Left ventricle myocardium superior (tissue), 1 donor: ENCODE measurements at places on chromosomes 3 and 15. TPM values are rescaled to one million over a fixed set of nuclear protein-coding genes. Genes with fewer than 3 reads are reported as not detected.

STX19 gene
- total RNA-seq, result not detected

EDC3 gene
- 16.1 TPM for total RNA-seq

SNTN gene
- total RNA-seq, result not detected

SLC12A1 gene
- not detected for total RNA-seq

P2RY12 gene
- total RNA-seq, result 1.0 TPM

LRTM1 gene
- not detected for total RNA-seq

LDHAL6B gene
- not detected for total RNA-seq

SLC51B gene
- total RNA-seq, result not detected

PCNP gene
- total RNA-seq, result 140 TPM

CEMIP gene
- not detected for total RNA-seq

CCDC54 gene
- total RNA-seq, result not detected

C3orf70 gene
- 1.4 TPM for total RNA-seq

MRAS gene
- 405 TPM for total RNA-seq

FGF12 gene
- total RNA-seq, result 450 TPM

TGM5 gene
- not detected for total RNA-seq

IL20RB gene
- total RNA-seq, result 0.12 TPM

CX3CR1 gene
- total RNA-seq, result 1.7 TPM

SPATA12 gene
- total RNA-seq, result not detected

PLA1A gene
- 1.3 TPM for total RNA-seq

HGD gene
- total RNA-seq, result not detected

TF gene
- 3.3 TPM for total RNA-seq

LRRC34 gene
- total RNA-seq, result 1.6 TPM

CISH gene
- 10.2 TPM for total RNA-seq

PIERCE2 gene
- 7.2 TPM for total RNA-seq

MOBP gene
- not detected for total RNA-seq

KNSTRN gene
- 10.1 TPM for total RNA-seq

LRRC28 gene
- total RNA-seq, result 24.4 TPM

ASB14 gene
- total RNA-seq, result 14.1 TPM

MNS1 gene
- total RNA-seq, result 1.0 TPM

TTLL13 gene
- total RNA-seq, result 0.20 TPM

SEMA5B gene
- total RNA-seq, result 4.2 TPM

NR2F2 gene
- 18.0 TPM for total RNA-seq

GPR15 gene
- total RNA-seq, result not detected

P2RY1 gene
- total RNA-seq, result 11.5 TPM

ZNF501 gene
- total RNA-seq, result 3.5 TPM

ZNF385D gene
- total RNA-seq, result 2.8 TPM

KCNAB1 gene
- 2.4 TPM for total RNA-seq

TMEM108 gene
- total RNA-seq, result 0.52 TPM

WDR53 gene
- 7.6 TPM for total RNA-seq

CLDN1 gene
- 1.4 TPM for total RNA-seq

TNFAIP8L3 gene
- total RNA-seq, result 4.9 TPM

PLD1 gene
- 75.1 TPM for total RNA-seq

CPN2 gene
- 0.40 TPM for total RNA-seq

CDHR4 gene
- not detected for total RNA-seq

CKMT1B gene
- total RNA-seq, result 0.25 TPM

PCLAF gene
- 0.20 TPM for total RNA-seq

TGM4 gene
- not detected for total RNA-seq

PKM gene
- 1,059 TPM for total RNA-seq

LIPC gene
- 0.32 TPM for total RNA-seq

GP5 gene
- not detected for total RNA-seq

EAF1 gene
- total RNA-seq, result 7.0 TPM
